Activated T-cell treated with anti-CD3 and anti-CD28 coated beads, Interleukin-2, amount 50 U/mL, for 24 hours (primary cell): ENCODE measurements at places on chromosomes 12 and 14.

DNA sequence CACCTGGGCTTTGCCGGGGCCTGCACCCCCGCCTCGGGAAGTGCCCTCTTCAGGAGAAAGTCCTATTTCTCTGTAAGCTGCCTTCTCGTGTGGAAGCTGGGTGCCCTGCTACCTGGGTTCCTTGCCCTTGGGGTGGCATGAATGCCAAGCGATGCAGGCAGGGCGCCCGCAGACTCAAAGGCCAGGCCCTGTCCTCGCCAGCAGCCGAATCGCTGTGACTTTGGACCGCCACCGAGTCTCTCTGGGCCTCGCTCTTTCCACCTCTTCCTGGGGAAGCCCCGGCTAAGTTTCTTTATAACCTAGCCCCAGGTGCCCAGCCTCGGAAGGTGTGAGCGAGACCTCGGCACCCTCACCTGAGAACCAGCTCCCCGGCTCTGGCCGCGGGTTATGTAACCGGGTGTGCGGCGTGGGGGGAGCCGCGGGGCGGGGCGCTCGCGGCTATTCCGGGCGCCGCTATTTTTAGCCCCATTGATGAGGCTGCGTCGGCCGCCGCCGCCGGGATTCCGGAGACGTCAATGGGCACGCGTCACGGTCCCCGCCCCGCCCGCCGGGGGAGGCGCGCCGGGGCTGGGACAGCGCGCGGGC is 14.6 kb upstream of the NR4A1 start:
- peak; percentile 83 for DNase-seq

GRCh38 chr14:52154992-52155650 is 86.3 kb upstream of the NID2 start:
- DNase-seq = no peak

DNA sequence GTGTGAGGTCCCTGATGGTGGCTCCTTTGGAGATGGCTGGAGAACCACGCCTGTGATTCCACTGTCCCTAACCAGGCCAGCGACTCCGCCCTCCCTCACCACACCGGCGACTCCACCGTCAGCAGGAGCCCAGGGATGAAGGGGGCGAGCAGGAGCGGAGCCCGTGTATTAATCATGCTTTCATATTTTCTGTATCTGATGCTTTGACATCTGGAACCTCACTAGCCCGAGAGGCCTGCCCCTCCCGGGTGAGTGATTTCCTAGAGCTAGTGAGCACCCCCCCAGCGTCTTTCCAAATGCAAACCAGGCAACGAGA is 69.9 kb downstream of the NOC4L start:
- DNase-seq = no peak

DNA sequence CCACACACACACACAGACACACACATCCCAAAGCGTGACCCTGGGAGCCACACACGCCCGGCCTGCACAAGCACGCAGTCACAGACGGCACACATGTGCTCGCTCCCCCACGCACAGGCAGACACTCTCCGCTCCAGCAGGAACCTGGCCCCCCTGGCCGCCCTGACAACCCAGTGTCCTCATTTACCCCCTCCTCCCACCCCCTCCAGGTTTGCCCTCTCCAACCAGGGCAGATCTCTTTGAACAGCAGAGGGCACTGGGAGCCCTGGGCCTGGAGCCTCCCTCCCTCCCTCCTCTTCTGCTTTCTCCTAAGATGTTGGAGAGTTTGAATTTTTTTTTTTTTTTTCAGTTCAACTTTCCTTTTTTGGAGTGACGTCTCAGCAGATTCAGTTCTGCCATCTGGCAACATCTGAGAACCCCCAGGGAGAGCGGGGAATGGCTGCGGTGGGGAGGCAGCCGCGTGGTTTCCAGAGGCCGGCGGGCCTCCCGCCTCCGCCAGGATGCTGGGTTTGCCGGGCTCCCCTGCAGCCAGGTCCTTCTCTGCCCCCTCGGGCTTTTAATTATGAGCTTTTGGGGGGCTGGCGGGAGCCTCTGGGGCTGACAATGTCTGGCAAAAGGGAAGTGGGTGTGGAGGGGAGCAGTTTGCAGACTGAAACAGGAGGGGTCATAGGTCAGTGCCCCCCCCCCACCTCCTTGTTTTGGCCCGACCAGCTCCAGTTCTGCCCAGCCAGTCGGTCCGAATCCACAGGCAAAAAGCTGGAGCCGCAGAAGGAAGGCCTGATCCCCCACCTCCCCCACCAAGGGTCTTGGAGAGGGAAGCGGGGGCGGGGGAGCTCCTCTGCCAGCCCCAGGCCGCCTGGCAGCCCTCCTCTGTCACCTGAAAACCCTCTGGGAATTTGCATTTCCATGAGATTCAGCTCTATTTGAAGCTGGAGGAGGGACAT is 1.3 kb upstream of the NCOR2 start:
- peak; percentile 60 for DNase-seq

DNA sequence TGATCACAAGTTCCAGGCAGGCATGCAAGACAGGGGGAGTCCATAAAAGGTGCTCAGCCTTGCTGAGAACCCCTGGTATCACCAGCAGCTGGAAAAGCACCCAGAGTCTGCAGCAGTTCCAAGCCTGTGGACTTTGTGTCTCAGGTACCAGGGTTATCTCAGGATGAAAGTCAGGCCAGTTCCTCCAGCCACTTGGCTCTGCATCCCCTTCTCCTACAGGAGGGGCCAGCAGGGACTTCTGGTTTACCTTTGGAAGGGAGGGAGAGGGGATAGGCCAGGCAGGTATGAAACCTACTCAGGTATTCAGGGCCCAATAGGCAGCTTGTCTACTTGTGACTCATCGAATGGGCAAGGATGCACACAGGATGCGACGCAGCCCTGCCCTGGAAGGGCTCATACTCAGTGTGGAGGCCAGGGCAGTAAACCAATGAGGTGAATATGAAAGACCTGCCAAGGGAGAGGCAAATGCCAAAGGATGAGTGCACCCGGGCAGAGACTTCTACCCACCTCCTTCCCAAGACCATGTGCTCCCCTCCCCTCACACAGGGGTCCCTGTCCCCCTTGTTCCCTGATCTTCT is 148.2 kb downstream of the SLC38A6 start:
- DNase-seq = no peak

- no peak for DNase-seq
Observed at GRCh38 chr12:105480162-105480561, 149.7 kb downstream of the C12orf75 start.

DNA sequence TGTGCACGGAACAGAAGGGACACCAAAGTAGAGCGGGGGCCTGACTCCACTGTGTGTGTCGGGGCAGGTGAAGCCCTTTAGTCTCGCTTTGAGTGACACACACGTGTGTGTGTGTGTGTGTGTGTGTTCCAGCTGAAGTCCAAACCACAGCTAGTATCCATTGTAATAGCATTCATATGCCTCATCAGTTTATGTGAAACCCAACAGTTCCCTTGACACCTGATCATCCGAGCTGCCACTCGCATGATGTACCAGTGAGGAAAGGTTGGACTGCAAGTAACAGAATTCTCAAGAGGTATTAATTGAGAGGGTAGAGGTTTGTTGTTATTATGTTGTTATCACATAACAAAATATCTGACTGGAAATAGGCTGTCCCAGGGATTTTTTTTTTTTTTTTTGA is 16.4 kb downstream of the CCDC63 start:
- no peak for DNase-seq

- peak; percentile 56 for DNase-seq
Observed at GRCh38 chr12:124347805-124348658, 53.1 kb downstream of the RFLNA start.

DNA sequence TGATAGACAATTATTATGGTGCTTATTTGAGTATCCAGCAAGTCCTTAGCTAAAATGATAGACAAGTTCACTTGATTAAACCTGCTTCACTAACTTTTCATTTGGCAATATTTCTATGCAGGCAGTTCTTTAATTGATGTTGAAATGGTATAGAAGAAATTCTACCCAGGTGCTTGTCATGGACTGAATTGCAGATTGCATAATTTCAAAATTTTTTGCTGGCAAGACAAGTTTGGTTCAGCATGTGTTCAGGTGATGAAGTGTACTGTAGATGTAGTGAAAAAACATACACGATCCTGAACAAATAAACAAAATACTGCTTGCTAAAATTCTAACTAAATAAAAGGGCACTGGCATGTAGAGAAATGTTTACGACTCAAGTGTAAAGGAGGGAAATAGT is 189.0 kb downstream of the FOXA1 start:
- no peak for DNase-seq
